ENCODE measurements at places on chromosomes 13 and 19.

GRCh38 chr19:45442408-45442777, 18.7 kb upstream of the ERCC1 start:
- DNase-seq = no peak

DNA sequence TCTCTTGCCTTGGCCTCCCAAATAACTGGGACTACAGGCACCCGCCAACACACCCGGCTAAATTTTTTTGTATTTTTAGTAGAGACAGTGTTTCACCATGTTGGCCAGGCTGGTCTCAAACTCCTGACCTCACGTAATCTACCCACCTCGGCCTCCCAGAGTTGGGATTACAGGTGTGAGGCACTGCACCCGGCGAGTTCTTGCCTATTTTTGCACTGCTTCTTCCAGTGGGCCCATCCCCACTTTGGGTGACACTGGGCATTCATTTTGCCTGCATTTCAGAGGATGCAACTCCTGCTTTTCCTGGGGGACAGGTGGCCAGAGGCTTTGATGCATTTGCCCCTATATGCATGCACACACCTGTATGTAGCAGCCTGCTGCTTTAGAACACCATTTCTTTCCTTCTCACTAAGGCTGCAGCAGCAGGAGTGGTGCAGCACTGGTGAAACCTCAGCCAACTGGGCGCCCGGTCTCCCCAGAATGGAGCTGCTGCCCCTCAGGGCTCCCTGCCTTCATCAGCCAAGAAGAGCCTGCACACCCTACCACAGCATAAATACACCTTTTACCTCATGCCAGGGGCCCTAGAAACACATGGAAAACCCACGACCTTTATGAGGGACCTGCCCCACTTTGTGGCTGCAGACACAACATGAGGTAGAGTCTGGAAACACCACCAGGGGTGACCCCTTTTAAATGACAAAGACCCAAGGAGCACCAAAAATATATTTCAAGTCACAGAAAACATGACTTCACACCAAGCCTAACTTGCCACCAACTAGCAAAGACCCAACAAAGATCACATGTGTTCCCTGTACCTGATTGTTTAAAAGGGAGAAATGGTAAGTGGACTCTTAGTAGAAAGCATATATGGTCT, 36.8 kb upstream of the POP4 start:
- DNase-seq = no peak

DNA sequence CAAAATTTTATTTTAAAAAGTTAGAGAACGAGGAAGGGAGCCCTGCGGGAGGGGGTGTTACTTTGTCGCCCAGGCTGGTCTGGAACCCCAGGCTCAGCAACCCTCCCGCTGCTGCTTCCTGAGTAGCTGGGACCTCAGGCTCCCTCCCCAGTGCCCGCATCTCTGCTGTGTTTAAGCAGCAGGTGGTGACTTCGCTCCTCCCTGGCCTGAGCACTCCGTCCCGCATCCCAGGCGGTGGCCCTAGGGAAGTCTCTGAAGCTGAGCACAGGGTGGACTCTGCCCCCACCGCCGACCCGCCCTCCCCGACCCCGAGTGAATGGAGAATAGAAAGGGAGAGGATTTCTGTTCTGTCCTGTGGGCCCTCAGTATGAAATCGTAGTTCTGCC, 30.5 kb downstream of the ZNF701 start:
- no peak for DNase-seq

DNA sequence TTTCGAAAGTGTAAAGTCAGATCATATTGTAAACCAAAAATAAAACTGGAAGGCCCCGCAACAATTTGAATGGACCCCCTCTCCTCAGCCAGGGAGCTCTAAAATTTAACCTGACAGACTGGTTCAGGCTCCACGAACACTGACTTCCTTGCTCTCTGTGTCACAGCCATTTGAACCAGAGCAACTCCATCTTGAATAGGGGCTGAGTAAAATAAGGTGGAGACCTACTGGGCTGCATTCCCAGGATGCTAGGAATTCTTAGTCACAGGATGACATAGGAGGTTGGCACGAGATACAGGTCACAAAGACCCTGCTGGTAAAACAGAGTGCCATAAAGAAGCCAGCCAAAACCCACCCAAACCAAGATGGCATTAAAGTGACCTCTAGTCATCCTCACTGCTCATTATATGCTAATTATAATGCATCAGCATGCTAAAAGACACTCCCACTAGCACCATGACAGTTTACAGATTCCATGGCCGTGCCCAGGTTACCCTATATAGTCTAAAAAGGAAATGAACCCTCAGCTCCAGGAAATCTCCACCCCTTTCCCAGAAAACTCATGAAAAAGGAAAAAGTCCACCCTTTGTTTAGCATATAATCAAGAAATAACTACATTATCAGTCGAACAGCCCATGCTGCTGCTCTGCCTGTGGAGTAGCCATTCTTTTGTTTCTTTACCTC, 43.1 kb downstream of the RFXAP start:
- no peak for DNase-seq

- DNase-seq = peak; percentile 70
Measured at GRCh38 chr19:3184847-3185460, 776 bp upstream of the NCLN start.

GRCh38 chr13:44874886-44875630, 114.2 kb downstream of the NUFIP1 start:
- no peak for DNase-seq

GRCh38 chr13:100433475-100433874, 155.1 kb downstream of the GGACT start:
- no peak for DNase-seq

DNA sequence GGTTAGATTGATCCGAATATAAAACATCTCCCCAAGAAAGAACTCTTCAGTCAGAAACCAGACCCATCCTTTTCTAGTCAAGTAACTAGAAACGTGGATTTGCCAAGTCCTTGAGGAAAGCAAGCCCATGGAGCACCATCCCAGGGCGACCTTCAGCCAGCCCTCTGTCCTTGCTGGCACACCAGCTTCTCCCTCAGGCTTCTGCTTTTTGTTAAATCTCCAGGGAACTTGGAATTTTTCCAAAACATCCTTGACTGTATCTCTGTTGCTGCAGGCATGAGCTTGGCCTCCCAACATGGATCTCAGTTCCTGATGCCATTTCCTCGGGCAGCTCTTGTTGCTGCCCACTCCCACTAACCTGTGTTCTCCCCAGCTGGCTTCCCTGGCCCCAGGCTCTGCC, 27.1 kb upstream of the C1QTNF9 start:
- DNase-seq = no peak

DNA sequence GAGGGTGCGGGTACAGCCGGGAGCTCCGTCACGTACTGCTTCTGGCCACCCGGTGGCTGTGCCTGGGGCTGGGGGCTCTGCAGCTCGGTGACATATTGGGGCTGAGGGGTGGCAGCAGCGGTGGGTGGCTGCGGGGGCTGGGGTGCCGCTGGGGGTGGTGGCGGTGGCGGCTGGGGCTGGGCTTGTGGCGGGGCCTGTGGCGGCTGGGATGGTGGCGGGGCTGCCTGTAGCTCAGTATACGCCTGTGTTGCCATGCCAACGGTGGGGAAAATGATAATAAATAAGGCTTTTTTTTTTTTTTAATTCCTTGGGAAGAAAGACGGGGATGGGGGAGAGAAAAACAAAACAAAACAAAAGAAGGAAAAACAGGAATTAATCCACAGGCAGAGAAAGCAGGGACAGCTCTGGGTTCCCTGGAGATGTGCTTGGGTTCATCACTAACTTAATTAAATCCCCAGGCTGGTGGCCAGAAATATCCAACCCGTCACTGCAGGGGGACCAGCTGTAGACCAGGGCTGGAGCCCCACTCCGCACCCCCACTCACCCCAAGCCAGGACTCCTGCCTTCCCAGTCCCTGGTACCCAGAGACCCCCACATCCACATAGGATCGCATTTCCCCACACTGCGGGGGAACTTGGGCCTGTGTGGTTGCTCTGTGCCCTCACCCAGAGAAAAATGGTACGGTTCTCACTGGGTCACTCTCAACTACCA, 12.4 kb downstream of the RFX1 start:
- DNase-seq = peak; percentile 47

DNA sequence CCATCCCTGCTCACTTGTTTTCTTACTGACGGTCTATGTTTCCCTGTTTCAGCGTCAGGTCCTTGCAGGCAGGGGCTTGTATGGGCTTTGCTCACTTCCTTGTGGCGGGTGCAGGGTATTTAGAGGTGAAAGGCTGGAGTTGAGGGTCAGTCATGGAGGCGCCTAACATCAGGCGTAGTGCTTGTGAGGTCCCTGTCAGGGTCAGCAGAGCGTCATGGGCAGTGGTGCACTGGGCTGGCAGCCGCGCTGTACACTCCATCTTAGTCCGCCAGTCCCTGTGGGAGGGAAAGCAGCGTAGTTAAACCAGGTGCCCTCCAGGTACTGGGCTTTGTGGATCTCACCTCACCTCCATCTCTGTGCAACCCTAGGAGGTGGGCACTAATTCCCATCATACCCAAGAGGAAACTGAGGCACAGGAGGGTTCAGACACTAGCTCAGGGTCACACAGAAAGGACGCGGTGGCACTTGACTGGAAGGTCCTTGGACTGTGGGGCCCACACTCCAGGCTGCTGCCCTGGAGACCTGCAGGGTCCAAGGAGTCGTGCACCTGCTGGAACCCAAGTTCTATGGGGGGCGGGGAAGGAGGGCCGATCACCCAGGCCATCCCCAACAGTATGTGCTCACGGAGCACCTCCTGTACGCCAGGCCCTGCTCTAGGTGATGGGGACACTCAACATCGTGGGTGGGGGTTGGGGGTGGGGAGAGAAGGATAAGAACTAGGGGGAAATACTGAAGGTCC, 4.6 kb downstream of the GRAMD1A start:
- no peak for DNase-seq
